ELR (cell line): ENCODE measurements at places on chromosomes 11 and 22.

GRCh38 chr11:61041755-61042518 lies 60.4 kb upstream of the CD5 start:
- DNase-seq: peak; percentile 7

GRCh38 chr11:71442880-71443279 lies 5.3 kb downstream of the DHCR7 start:
- no peak for DNase-seq

- no peak for DNase-seq
Measured at GRCh38 chr22:17091851-17092250, 7.1 kb downstream of the IL17RA start.

DNA sequence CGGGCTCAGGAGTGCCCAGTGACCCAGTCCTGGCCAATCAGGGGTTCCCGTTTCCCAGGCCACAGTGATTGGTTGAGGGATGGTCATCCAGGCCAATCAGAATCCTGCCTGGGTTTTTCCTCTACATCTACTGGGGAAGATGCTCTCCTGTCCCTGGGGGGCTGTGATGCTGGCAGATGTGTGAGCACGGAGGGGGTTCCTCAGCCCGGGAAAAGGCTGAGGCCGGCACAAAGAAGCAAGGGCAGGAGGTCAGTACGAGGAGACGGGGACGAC lies 171.2 kb downstream of the CTTN start:
- DNase-seq: no peak

GRCh38 chr11:14789879-14790484 lies 102.0 kb downstream of the CYP2R1 start:
- DNase-seq: peak; percentile 13
